Stimulated activated CD8-positive, alpha-beta memory T cell treated with anti-CD3 and anti-CD28 coated beads, Interleukin-4, amount 100 ng/mL, for 24 hours (primary cell): ENCODE measurements at places on chromosomes 16 and 17.

- no peak for DNase-seq
These were observed 245.5 kb downstream of the STX8 start for GRCh38 chr17:9330141-9330540.

- DNase-seq = no peak
These were observed 18.6 kb upstream of the RABEP1 start for GRCh38 chr17:5263441-5263840.

DNA sequence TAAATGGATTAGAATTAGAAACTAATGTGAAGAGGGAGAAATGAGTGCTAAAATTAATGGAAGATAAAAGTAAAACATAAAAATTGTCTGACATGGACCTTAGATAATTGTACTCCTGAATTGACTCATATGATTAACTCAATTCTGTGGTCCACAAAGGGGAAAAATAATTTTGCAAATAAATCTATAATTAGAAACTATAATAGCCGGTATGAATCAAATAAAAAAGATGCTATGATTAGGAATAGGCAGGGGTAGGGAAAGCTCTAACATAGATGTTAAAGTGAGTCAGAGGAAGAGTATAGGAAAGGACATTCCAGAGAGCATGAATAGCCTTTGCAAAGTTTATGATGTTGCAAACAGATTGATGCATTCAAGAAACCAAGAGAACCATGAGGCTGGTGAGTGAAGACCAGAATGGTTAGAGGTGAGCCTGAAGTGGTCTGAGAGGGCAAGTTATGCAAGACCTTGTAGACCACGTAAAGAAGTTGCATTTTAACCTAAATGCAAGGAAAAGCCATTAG lies 262.1 kb upstream of the CA10 start:
- no peak for DNase-seq

DNA sequence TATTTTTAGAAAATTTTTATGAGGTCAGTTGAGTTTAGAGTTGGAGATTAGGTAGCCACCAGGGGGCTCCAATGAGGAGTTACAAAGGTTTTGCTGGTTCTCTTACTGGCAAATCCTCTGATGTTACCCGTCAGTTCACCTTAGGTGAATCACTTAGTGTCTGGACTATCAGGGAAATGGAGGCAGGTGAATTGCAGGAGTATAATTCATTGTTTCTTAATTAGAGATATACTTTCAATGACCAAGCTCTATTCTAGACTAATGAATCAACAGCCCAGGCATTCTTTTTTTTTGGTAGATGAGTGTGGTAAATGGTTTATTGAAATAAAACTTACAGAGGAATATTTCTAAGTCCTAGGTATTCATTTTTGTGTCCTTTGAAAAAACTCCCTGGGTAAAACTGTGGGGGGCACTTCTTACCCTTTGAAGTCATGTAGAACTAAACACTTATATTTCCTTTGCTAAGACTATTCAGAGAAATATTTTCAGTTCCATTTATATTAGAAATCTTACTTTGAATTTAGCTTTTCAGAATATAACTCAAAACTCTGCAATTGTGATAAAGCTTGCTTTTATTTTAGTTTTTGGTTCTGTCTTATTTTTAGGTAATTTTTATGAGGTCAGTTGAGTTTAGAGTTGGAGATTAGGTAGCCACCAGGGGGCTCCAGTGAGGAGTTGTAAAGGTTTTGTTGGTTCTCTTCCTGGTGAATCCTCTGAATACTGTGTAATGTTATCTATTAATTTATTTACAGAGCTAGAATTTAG lies 17.7 kb downstream of the PSMD11 start:
- peak; percentile 40 for DNase-seq

DNA sequence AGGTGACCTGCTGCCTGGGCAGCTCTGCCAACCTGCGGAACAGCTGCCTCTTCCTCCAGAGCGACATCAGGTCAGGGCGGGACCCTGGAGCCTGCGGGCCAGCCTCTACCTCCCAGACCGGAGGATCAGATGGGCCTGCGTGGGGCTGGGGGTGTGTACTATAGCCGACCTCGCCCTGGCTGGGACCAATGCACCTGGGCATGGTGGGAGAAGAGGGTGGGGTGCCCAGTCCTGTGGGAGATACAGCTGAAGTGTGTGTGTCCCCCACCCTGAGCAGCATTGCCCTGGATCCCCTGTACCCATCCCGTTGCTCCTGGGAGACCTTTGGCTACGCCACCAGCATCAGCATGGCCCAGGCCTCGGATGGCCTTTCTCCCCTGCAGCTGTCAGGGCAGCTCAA lies 19.3 kb downstream of the CASKIN2 start:
- no peak for DNase-seq

DNA sequence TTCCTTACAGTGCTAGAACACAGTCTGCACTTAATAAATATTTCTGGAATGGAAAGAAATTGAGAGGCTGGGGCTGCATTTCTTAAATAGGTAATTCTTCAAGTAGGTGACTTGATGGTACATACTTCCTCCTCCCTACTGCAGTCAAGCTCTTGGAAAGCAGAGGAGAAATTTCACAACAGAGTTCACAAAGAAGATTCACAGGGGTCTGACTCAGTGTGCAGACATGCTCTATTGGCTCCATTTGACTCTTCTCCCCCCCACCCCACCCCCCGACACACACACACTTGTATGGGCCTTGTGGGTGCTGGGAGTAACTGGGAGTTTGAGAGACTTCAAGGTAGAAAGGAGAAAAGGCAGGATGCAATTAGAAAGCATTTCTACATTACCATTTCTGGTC lies 6.2 kb upstream of the MYOCD start:
- no peak for DNase-seq

GRCh38 chr17:77959926-77960521 lies 1.5 kb downstream of the TNRC6C start:
- DNase-seq = peak; percentile 7

DNA sequence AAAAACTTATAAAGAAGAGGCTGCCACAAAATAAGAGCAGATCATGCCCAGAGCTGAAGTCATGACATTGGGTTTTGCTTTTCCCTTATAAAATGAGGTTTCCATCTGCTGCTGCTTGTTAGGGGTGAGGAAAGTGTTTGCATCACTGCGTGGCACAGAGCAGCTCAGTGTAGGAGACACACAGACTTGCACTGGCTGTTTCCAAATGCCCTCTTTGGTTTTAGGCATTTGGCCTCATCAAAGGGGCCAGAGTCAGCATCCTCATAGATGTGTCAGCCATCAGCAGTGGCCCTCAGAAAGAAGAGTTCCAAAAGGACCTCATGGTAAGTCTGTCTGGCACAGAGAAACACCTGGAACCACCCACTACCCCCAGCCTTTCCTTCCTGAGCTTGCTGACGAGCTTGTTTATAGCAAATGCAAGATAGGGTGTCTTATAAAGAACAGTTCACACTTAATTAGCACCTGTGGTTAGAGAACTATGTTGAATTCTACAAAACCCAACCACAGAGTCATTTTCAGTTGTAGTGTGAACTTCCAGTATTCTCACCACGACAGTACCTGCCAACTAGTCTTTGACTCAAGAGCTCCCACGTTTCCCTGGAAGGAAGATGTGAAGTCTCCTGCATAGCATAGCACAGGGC lies 17.0 kb downstream of the VWA3A start:
- no peak for DNase-seq

DNA sequence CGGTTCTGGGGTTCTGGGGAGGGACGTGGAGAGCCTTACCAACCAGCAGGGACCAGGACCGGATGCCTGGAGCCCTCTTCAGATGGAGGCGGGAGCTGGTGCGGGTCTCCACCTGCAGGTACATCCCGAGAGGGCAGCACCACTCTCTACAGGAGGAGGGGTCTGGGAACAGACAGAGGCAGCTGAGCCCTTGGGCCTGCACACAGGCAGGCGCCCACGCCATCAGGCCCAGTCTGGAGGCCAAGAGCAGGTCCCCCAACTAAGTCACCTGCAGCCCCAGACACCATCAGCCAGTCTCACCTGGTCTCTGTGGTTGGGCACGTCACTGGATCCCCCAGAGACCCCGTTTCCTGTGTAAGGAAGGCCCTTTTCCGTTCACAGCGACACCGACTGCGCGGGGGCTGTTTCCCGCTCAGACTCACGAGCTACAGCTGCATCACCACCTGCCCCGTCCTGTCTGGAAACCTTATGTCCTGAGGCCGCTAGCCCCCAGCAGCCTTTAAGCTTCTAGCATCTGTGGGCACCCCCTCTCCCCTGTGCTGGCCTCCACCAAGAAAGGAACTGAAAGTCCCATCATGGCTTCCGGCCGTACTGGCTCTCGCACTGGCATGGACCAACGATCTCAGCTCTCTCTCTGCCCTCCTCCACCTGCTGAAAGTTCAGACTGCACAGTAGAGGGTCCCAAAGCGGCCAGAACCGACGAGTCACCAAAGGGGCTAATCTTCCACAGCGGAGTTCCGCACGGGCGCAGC lies 1.2 kb downstream of the CYBC1 start:
- peak; percentile 52 for DNase-seq

DNA sequence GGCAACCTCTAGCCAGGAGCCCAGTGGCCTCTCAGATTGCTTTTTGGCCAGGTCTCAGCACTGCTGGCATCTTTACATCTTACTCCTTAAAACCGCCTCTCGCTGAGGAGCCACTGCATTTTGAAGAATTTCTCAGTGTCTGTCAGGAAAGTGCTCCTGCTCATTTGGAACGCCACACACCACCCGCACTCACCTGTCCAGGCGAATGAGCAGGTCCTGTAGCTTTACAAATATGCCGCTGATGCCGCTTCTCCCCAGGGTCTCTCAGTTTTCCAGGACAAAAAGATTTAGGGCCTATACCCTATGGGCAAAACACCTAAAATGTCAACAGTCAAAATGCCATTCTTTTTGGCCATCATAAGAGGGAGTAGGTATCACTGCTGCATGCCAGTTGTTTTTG lies 22.1 kb downstream of the CYB561 start:
- DNase-seq = no peak

- no peak for DNase-seq
These were observed 35.8 kb downstream of the TANC2 start for GRCh38 chr17:63001689-63002394.

DNA sequence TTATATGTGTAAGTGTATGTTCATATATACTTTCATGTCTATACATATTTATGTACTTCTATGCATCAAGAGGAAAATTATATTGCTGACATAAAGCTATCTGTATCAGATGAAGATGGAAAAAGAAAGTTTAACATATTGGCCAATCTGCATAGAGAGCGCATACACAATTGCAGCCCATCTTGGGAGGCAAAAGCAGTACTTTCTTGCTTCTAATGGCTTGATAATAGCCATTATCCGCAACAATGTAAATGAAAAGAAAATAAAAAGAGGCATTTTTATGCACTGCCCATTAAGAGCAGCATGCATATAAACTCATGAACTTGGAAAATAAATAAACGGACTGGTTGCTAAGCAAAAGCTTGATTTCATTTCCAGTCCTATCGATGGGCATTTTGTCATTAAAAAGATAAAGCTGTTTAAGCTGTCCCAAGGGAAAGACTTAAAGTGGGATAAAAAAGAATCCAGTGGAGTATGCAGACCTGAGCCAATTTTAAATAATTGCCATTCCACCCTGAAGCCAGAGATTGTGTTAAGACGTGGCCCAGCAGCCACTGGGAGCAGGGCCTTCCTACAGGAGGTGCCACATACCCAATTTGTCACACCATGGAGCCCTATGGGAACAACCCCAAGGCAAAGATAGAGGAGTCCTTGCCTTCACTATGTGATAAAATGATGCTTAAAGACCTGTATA lies 183.6 kb upstream of the CDH11 start:
- no peak for DNase-seq

GRCh38 chr16:27691721-27692120 lies 141.8 kb downstream of the KATNIP start:
- DNase-seq = no peak

GRCh38 chr16:57264950-57265371 lies 19.5 kb downstream of the PLLP start:
- DNase-seq = no peak

DNA sequence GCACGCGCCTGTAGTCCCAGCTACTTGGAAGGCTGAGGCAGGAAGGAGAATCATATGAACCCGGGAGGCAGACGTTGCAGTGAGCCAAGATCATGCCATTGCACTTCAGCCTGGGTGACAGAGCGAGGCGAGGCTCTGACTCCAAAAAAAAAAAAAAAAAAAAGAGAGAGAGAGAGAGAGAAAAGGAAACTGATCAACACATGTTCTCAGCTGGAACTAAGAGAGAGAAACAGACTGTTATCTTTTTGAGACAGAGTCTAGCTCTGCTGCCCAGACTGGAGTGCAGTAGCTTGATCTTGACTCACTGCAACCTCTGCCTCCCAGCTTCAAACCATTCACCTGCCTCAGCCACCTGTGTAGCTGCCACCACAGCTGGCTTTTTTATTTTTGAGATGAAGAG lies 60.4 kb downstream of the STH start:
- DNase-seq = no peak

DNA sequence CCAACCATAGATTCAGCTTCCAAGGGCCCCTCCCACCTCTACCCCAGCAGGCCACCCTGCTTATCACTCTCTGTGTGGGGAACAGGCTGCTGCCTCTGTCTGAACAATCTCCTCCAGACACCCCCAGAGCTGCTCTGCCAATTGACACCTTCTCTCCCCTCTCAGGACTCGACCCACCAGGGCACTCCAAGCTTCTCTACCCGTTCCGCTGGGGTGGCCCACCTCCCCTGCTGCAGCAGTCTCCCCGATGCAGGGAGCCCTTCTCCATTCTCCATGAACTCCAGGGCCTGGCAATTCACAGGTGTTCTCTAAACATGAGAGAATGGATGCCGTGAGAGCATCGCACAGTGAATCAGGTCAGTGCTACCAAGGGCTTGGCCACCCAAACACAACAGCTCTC lies 28.3 kb upstream of the FAAP100 start:
- no peak for DNase-seq

DNA sequence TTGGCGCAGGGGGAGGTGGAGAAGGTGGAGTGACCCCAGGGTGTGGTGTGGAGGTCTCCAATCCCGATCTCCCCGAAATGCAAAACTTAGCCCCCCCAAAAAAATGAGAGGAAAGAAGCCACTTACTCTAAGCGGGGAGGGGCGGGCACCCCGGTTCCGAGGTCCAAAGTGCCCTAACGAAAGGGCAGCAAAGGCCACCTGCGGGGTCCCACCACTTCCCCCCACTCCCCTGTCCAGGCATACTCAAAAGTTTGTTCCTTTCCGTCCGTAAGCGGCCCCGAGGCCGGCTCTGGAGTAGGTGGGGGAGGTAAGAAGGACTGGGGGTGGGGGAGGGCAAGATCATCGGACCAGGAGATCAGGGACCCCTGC lies 1.1 kb downstream of the TOX3 start:
- no peak for DNase-seq

- no peak for DNase-seq
These were observed 144.4 kb downstream of the PCTP start for GRCh38 chr17:55895112-55895759.

DNA sequence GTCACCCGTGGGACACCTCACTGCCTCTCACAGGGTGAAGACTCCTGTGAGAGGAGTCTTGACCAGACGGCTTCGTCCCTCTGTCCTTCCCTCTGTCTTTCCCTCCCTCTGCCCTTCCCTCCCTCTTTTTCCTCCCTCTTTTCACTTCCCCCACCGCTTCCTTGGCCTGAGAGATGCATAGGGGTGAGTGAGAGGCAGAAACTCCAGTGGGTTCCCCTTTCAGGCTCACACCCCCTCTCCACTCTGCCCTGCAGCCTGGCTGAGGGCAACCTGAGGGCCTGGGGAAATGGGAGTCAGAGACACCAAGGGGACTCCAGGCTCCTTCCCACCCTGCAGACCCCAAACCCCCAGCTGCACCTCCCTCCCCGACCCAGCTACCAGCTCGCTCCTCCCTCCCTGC lies 14.6 kb upstream of the KRT17 start:
- no peak for DNase-seq

GRCh38 chr16:59773330-59773729 lies 1039.2 kb upstream of the GOT2 start:
- DNase-seq = no peak
